ENCODE measurements at places on chromosomes 12 and 14.

DNA sequence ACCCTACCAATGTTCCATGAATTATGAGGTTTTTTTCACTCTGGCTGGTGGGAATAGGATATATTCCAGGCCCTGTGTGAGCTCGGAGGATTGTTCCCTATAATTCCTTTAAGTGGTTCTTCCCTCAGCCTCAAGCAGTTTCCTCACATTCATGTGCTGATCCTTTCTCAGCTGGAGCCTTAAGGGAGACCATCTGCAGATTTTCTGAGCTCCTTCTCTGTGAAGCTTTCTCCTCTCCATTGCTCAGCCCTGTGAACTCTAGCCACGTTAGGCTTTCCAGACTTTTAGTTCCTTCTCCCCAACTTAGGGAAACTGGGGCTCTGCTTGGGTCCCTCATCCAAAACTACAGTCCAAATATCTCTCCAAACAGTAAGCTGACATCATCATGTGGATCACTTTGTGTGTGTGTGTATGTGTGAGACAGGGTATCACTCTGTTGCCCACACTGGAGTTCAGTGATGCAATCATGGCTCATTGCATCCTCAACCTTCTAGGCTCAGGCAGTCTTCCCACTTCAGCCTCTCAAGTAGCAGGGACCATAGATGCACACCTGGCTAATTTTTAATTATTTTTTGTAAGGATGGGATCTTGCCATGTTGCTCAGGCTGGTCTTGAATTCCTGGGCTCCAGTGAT is 219.5 kb upstream of the OTX2 start:
- DNase-seq, result no peak

DNA sequence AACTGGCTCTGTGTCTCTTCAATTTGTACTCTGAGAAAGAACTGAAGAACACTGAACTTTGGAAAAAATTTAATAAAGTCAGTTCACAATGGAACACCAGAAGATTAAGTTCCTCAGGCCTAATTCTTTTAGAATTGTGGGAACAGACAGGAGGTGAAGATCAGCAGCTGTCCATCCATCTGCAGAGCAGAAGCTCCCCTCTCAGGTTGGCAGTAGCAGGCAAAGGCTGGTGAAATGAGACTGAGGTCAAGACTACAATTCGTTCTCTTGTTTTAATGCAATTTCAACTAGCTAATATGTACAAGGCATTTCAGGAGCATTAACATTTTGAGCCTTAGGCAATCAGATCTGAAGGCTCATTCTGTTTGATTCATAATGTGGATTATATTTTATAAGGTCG is 10.3 kb upstream of the TRHDE start:
- DNase-seq, result no peak

GRCh38 chr12:104669851-104670337 is 213.1 kb downstream of the CHST11 start:
- DNase-seq, result no peak

DNA sequence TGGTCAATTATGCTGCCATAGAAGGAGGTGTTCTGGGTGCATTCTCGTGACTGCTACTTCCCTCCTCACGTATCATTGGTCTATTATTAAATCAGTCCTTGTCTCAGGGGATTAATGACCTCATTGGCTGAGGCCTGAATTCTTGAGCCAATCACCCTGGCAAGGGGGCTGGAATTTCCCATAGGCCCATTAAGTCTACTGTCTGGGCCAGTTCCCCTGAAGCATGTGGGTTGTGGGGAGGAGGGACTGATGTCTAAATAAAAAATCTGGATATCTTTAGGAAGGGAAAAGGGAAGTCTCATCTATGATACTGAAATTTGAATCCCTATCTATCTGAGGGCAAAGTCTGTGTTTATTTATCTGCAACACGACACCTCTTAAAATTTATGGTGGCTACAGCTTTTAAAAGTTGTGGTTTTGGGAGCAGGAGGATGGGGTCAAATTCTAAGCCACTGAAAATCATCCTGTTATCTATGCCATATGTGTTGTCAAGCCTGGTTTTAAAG is 71.9 kb downstream of the DYRK2 start:
- DNase-seq, result no peak

DNA sequence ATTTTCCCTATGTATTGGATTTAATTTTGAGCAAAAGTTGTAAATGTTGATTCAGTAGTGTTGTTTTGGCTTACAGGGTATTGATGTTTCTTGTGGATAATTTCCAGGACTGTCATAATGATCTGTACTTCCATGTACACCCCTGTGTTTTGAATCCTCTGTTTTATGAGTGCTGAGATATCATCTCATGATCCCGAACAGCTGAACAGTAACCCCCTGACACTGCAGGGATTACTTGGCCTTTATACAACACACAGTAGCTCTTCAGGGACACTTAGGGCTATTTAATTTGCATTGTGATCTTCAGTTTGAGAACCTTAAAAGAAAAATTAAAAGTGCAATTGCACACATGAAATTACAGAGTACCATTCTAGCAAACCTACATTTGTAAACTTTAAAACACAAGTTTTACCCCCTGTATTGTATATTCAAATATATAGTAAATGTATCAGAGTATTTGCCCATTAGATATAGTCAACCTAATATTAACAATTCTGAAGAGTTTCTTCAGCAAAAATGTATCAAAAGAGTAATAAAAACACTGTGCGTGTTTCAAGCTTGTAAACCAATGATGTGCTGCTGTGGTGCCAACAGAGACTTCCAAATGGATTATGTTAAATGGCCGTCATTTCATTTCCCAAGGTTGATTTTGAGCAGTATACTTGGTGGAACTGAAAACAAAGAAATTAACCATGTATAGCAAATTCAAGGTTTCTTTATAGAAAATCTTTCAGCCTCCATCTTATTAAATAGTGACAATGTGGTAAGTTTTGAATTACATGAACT is 27.9 kb upstream of the MYF6 start:
- no peak for DNase-seq

GRCh38 chr12:21265932-21266331 is 68.8 kb downstream of the SLCO1A2 start:
- no peak for DNase-seq

Data from stimulated activated CD8-positive, alpha-beta memory T cell treated with anti-CD3 and anti-CD28 coated beads, Interleukin-2, amount 100 ng/mL, for 1 hour (primary cell).